ENCODE measurements at places on chromosomes 1 and 21.

DNA sequence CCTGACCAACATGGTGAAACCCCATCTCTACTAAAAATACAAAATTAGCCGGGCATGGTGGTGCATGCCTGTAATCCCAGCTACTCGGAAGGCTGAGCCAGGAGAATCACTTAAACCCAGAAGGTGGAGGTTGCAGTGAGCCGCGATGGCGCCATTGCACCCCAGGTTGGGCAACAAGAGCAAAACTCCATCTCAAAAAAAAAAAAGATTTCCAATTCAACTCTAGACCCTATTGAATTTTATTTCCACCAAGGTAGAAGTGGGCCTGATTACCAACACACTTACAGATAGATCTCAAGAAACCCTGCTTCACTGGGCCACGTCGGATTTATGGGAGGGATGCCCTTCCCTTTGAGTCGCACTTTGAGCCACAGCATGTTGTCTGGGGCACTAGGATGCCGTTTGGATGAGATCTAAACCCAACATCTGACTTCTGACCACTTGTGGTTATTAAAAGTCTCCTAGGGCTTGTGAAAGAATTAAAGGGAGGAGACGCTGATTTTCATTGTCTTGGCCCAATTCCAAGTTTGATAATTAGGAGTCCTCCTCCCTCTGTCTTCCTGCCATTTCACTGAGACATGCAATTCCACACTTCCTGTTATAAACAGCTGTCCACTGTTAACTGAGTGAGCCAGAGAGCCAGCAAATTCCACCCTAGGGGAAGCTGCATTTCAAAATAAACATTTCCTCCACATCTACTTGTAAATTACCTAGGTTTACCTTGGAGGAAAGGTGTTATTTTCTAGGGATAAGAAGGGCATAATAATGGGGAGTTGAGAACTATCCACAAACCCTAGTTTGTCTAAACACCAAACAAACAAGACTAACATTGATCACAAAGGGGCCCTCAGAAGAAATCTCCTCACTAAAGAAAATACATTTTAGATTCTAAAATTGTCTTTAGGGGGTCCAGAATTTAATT is 5.2 kb upstream of the RERE start:
- DNase-seq, result peak; percentile 39

- DNase-seq, result no peak
These were observed 3.7 kb upstream of the JAM2 start for GRCh38 chr21:25635310-25635709.

DNA sequence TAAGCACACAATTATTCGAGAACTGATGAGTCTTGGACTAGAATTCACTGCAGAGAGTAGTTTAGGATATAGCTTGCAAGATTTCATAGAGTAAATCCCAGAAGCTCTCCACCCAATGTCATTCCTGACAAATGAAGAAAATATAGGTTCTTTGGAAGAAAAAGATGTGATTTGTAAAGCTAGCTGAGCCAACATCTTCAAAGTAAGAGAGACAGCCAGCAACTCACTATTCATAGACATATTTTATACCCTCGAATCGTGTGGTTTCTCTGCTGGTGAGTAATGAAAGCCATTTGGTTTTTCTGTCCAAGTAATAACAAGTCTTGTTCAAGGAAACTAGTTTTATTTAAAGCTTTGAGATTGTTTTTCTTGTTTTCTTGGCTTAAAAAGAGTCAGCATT is 165.7 kb upstream of the SYT6 start:
- no peak for DNase-seq

DNA sequence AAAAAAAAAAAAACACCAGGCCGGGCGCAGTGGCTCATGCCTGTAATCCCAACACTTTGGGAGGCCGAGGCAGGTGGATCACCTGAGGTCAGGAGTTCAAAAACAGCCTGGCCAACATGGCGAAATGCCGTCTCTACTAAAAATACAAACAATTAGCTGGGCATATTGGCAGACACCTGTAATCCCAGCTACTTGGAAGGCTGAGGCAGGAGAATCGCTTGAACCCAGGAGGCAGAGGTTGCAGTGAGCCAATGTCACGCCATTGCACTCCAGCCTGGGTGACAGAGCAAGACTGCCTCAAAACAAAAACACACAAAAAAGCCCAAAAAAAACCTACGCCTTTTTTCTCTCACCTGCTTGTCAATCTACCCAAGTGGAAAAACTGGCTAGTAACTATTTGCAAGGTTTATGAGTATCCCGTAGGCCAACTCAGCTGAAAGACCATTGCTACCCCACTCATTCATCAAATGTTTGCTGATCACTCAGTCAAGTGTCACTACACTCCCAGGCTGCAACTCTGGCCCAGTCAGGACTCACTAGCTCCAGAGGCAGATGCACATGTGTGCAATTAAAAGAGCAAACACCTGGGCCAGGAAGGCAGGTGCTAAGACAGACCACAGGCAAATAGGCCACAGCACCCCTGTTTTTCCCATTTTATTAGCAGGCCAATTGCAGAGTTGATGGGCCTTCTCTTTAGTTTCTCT is 2.0 kb downstream of the CSRP1 start:
- no peak for DNase-seq

Data from MG63 (cell line).